HS-5 (cell line): ENCODE measurements at places on chromosomes 11 and 22.
A peak's percentile ranks its signal among the peaks of the same experiment; 100 is the strongest.

DNA sequence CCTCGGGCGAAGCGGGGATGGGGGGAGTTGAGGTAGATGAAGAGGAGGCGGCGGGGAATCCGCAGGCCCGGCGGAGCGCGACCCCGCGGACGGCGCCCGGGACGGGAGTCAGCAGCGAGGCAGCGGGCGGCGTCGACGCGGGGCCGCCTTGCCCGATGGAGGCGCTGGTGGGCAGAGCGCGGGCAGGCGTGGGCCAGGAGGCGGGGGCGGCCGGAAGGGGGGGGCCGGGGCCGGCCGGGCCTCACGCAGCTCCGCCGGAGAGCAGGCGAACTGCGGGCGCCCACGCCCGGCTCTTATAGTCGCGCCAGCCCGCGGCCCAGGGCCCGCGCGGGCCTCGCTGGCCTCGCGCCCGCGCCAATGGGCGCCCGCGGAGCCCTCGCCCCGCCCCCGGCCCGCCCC is at the start of gene IGF2:
Gene IGF2, minus strand, starts transcription at position 267 of the 399 bp plus-strand sequence. CDS start 3,866 bp downstream, outside the sequence.
- no peak for DNase-seq

- DNase-seq = peak; percentile 37
These were observed 35.3 kb downstream of the AMOTL1 start for GRCh38 chr11:94803491-94803890.

DNA sequence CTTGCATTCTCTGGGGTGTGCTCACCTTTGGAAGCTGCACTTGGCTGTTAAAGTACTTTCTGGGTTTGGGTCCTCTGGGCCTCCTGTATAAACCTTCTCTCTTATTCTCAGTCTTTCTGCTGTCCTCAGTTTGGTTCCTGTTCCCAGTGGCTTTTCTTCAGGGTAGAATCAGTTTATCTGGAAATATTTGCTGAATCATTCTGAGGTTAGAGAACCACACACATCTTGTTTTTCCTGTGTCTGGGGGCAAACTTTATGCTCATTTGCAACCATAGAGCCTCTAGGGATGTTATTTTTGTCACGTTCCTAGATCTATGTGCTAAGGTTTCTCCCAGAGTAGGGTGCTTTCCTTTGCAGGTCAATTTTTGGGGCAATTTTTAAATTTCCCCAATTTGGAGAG is 224.3 kb upstream of the C11orf87 start:
- no peak for DNase-seq

DNA sequence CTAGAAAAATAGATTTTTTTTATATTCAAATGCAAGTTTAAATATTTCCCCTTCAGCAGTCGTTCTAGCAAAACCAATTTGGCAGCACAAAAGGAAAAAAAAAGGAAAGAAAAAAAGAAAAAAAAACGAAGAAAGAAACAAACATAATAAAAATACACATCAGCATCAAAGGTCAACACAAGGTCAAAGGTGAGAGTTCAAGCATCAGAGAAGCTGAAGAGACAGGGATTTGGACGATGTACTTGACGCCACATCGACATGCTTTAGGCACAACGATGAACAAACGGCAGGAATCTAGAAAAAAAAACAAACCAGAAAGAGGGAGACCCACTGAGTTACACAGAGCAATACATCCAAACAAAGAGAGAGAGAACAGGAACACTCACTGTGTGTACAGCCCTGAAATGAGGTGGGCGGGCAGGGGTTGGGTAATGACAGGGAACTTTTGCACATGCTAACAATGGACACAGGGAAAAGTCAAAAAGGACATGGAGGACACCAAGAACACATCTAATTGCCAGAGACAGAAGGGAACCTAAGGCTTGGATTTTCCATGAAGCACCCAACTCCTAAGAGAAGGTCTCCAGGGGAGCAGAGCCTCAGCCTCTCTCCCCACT is 19.8 kb upstream of the RAPSN start:
- DNase-seq = no peak

DNA sequence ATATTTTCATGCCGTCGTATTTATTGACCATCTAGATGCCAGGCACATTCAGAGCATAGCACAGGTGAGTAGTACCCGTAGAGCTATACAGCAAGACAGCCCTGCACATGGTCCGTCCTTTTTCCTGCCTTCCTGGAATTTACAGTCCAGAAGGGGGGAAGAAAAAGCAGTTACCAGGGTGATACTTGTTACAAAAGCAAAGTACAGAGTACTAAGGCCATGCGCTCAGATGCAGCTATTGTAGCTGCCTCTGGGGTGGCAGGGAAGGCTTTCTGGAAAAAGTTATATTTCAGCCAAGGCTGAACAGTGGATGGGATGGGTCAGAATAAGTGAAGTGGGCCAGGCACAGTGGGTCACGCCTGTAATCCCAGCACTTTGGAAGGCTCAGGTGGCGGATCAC is 36.2 kb downstream of the JHY start:
- no peak for DNase-seq

GRCh38 chr11:132080127-132080526 is 709.7 kb downstream of the NTM start:
- no peak for DNase-seq

GRCh38 chr11:27921472-27921871 is 186.5 kb downstream of the KIF18A start:
- no peak for DNase-seq

- no peak for DNase-seq
These were observed 5.1 kb upstream of the P2RX6 start for GRCh38 chr22:21009638-21010425.

- DNase-seq = no peak
These were observed 133.4 kb upstream of the DDI1 start for GRCh38 chr11:103902994-103903393.

GRCh38 chr11:19939415-19939929 is 220.8 kb downstream of the DBX1 start:
- no peak for DNase-seq
